Suprapubic skin (tissue), 4 donors: ENCODE measurements at places on chromosomes 6 and 20.

- H3K4me3 ChIP-seq = no peak overlapping the region
- H3K27me3 ChIP-seq = no peaks in the 10 kb centered on the region
- H3K36me3 ChIP-seq = no peaks in the 10 kb centered on the region
- H3K4me1 ChIP-seq = peaks cover 11% of the 10 kb centered on the region
- no peak overlapping the region for H3K27ac ChIP-seq
Measured at GRCh38 chr6:163765335-163765734, 350.8 kb downstream of the QKI start.

DNA sequence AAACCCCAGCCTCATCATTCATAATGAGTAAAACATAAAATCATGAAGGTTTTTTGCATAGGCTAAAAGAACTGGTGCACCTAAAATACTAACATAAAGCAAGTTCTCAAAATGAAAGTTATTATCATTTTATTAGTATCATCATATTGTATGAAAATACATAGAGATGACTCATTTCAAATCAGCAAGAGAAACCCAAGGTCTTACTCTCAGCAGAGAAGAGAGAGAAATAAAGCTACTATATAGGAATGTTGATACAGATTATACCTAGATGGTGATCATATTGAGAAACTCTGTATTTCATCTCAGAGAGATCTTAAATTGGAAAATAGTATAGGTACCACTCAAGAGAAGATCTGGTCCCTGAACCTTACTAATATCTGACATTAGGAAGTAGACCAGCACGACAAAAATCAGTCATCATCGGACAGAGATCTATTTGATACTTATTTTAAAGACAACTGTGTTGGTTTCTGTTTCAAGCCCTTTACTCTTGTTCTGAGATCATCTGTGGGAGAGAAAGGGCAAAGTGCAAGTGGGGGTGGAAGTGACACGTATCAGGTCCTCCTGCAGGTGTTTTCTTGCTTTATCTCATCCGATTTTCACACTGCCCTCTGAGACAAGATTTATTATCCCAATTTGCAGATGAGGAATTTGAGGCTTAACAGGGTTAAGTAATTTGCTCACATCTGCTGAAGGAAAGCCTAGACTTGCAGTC, 532.3 kb downstream of the MAFB start:
- no peak overlapping the region for H3K27ac ChIP-seq
- H3K4me1 ChIP-seq = no peaks in the 10 kb centered on the region
- no peaks in the 10 kb centered on the region for H3K36me3 ChIP-seq
- H3K27me3 ChIP-seq = no peaks in the 10 kb centered on the region

DNA sequence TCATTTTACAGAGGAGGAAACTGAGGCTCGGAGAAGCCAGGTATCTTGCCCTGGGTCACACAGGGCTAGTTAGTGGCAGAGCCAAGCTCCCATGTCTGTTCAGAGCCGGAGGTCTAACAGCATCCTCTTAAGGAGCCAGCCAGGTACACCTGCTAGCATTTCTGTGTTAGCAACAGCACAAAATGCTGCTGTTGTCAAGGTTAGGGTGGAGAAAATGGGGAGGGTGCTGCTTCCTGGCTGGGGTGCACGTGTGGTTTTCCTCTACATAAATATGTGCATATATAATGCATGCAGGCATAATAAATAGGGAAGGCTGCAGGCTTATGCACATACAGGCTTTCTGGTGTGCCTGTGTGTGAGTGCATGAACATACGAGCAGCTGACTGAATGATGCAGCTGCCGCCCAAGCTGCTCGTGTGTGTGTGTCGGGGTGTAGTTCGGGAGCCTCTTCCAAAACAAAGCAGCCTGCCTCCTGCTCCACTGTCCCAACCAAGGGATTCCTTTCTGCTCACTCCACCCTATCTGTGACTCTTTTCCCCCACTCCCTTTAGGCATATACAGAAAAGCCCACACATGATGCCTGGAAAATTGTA, 86.6 kb downstream of the CD40 start:
- H3K27ac ChIP-seq = no peak overlapping the region
- H3K36me3 ChIP-seq = no peaks in the 10 kb centered on the region
- peaks cover 39% of the 10 kb centered on the region for H3K4me1 ChIP-seq
- no peak overlapping the region for H3K4me3 ChIP-seq
- H3K27me3 ChIP-seq = peaks cover 21% of the 10 kb centered on the region
- DNase-seq = no peak

- no peaks in the 10 kb centered on the region for H3K27me3 ChIP-seq
- H3K4me3 ChIP-seq = no peak overlapping the region
- DNase-seq = no peak
Measured at GRCh38 chr6:15921243-15921642, 207.6 kb upstream of the MYLIP start.
